Colonic mucosa (tissue), 4 donors: ENCODE measurements at places on chromosomes 2 and 18.

GRCh38 chr18:49094136-49094535 is 143.4 kb upstream of the SMAD7 start:
- no peak for DNase-seq

DNA sequence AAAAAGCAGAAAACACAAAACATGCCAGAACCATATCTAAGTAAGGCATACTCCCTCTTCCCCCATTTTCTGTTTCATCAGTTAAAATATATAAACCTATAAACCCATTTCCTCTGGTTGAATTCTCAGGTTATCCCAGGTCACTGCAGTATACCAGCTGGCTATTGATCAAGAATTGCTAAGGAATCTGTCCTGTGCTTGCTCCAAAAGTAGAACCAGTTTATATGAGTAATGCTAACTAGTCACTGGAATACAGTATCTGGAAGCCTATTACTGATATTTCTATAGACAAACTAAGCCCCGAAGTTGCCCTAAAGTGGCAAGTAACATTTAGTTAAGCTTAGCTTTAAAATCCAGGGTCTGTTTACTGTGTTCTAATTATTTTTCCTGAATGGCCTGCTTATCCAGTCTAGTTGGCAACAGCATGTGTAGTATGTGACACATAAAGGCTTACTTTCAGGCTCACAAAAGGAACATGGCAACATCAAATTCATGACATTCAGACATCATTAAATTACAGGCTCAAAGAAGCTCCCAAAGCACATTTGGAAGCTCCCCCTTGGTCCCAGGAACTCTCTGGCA is 102.9 kb upstream of the ARL5A start:
- DNase-seq: no peak

GRCh38 chr18:10100941-10101701 is 187.3 kb downstream of the VAPA start:
- no peak for DNase-seq

DNA sequence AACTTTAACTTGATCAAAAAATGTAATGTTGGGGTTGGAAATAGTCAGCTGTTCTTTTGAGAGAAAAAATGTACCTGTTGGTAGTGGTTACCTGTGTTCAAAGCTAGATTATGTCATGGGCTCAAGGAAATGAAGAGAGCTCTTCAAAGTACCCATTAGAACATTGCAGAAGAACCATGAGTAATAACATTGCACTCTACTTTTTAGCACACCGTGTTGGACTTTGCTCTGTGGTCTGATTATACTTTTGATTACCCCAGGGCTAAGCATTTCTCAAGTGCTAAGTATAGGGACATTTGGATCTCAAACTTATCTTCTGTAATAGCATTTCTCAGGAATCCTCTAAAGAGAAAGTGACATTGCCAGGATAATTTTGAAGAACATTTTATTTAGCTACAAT is 1122.8 kb upstream of the CELF4 start:
- no peak for DNase-seq

DNA sequence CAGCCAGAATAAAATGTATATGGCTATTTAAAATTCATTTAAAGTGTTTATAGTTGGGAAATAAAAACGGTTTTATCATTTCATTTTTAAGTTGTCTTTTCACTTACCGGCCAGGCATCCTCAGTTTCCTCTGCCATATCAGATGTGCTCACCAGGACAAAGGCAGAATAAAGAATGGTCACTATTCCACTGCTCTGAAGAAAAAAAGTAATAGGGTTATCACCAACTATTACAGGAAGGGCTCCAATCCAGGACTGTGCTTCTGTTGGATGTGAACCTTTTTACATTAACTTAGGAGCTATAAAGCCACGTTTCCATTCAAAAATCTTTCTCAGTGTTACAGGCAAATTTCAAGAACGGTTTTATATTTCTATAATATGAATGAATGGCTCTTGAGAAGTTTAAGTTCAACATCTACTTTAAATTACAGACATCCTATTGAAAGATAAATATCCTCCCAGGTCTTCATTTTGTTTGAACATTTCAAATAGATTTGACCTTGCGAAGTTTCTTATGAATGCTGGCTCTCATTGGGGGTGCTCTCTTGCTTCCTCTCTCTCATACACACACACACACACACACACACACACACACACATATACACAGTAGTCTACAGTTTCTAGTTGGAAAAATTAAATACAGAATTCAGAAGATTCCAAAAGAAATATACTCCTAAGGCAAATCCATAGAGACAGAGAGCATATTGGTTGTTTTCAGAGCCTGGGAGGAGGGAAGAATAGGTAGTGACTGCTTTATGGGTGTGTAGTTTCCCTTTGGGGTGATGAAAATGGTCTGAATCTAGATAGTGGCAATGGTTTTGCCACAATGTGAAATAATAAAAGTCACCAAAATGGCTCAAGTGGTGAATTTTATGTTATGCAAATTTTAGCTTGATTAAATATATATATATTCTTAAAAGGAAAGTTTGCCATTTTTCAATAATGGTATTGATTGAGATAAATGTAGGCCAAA is 2.9 kb upstream of the SLC40A1 start:
- DNase-seq: no peak

DNA sequence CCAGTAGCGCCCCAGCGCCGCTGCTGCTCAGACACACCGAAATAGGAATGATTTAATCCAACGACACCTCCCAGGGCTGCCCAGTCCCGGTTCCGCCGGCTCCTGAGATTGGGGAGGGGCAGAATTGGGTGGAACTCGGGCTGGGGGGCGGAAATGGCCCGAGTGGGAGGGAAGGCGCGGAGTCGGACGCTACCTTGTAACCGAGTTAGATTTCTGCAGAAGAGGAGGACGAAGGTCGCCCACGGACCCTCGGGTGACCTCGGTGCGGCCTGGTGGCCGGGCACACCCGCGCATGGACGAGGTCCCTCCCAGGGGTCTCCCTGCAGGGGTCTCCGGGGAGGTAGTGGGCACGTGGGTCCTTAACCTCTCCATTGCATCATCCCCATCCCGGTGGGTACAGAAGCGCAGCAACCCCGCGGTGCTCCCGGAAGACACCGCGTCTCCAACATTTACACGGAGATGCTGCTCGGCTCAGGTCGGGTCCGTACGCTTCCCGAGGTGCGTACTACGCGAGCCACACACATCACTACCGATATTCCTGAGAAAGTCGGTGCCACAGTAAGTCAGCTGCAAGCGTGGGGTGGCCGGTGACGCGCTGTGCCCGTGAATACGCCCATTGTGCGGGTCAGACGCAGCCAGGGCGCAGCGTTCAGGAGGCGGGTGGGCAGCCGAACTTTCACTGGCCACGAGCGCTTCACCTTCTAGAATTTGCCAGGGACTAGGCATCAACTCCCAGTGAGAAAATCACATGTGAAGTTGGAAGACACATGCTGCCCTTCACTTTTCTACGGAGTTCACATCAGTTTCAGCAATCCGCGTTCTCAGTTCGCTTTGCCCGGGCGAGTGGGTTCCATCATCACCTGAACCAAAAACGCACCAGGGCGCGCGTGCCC is 3.0 kb downstream of the ZNF516 start:
- DNase-seq: peak; percentile 56

GRCh38 chr2:193462411-193462810 is 1267.7 kb upstream of the TMEFF2 start:
- no peak for DNase-seq
